ENCODE measurements at places on chromosomes 3 and 15.

DNA sequence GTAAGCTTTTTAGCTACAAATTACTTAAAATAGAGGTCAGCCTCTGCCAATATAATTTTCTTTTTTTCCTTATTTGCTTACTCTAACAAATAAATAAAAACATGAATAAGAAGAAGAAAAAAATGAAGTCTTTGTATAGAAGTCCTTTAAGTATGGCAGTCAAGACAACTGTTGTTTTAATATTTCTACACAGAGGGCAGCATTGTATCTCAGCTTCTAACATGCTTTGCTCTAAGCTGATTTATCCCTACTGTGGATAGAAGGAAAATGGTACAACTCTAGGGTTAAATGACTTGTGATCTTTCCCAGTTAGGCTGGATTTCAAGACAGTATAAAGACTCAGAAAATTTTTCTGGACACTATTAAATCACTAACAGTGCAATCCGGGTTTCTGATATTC is 104.3 kb upstream of the MEIS2 start:
- no peak for DNase-seq

- DNase-seq = no peak
These were observed 60.1 kb downstream of the FNDC3B start for GRCh38 chr3:172099495-172099808.

GRCh38 chr3:102195198-102195948 is 239.4 kb upstream of the ZPLD1 start:
- no peak for DNase-seq

GRCh38 chr3:113086560-113087461 is 96.0 kb downstream of the GTPBP8 start:
- DNase-seq = peak; percentile 46

DNA sequence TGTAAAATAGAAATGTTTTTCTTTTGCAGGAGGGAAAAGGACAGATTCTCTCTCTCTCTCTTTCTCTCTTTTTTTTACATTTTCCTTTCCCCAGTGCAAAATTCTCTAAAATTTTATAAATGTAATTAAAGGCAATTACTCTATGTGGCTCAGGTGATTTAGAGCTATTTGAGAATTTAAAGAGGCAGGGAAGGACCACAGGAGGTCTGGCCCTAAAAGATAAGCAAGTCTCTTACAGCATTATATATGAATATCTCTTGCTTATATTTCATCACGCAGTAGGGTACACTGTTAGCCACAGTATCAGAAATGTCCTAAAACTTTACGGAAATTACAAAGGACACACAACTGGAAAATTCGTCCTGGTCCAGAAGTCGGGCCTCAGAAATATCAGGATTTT is 70.5 kb upstream of the PPIB start:
- DNase-seq = no peak

GRCh38 chr3:175702956-175703355 is 843.8 kb downstream of the NAALADL2 start:
- no peak for DNase-seq

DNA sequence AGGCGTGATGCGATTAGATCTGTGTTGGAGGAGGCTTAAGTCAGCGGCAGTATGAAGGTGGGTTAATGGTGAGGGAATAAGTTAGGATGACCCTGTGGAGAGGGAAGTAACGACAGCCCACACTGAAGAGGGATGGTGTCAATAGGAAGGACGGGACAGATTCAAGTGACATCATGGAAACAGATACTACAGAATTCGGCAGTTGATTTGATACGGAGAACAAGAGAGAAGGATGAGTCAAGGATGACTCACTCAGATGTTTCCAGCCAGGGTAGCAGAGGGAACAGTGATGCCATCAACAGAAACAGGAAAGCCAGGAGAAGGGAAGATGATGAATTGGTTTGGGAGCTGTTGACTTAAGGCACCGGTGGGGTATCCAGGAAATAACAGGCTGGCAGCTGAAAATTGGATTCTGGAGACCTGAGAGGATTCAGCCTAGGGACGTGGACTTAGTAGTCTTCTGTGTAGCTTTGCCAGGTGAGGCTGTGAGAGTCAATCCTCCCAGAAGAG is 38.0 kb downstream of the SHC4 start:
- no peak for DNase-seq

DNA sequence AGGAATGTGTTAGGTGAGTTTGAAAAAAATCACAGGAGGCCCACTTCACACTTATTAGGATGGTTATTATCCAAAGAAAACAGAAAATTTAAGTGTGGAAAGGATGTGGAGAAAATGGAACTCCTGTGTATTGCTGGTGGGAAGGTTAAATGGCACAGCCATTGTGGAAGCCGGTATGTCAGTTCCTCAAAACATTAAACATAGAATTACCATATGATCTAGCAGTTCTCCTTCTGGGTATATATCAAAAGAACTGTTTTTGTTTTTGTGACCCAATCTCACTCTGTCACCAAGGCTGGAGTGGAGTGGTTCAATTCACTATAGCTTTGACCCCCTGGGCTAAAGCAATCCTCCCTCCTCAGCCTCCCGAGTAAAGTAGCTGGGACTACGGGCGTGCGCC is 10.4 kb upstream of the ZFYVE19 start:
- no peak for DNase-seq

GRCh38 chr3:5022966-5023776 is 43.9 kb downstream of the BHLHE40 start:
- DNase-seq = no peak

GRCh38 chr3:94066506-94067500 is 3.9 kb downstream of the NSUN3 start:
- DNase-seq = no peak

DNA sequence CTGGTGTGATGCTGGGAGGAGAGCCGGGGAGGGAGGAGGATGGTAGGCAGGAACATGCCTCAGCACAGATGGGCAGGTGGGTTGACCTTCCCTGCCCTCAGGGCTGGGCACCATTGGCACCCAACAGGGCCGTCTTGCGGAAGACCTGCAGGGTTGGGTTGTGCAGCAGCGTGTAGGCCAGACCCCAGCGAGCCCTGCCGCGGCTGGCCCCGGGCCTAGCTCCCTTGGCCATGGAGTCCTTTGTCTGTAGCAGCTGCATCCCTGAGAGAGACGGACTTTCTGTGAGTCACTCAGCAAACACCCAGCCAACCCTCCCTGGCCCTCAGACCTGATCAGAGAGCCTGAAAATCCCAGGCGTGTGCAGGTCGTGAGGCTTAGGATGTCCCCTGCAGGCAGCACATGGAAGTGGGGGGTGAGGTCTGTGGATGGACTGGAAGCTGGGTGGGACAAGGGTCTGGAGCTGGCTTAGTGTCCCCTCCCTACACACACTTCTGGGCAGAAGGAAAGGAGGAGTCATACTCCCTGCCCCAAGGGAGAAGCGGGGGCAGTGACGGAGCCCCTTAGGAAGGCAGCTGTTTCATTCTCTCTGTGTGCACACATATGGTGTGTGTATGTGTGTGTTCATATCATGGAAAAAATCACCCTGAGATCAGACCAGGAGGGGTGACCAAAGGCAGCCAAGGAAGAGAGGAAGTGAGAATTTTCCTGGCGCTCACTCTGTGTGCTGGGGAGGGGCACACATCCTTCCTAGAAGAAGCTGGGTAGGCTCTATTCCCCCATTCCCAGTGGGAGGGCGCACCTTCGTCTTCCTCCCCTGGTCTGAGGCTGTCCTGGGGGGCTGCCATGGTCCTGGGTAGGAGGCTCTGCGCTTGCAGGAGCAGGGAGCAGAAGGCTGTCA is 6.7 kb downstream of the ISLR start:
- no peak for DNase-seq

DNA sequence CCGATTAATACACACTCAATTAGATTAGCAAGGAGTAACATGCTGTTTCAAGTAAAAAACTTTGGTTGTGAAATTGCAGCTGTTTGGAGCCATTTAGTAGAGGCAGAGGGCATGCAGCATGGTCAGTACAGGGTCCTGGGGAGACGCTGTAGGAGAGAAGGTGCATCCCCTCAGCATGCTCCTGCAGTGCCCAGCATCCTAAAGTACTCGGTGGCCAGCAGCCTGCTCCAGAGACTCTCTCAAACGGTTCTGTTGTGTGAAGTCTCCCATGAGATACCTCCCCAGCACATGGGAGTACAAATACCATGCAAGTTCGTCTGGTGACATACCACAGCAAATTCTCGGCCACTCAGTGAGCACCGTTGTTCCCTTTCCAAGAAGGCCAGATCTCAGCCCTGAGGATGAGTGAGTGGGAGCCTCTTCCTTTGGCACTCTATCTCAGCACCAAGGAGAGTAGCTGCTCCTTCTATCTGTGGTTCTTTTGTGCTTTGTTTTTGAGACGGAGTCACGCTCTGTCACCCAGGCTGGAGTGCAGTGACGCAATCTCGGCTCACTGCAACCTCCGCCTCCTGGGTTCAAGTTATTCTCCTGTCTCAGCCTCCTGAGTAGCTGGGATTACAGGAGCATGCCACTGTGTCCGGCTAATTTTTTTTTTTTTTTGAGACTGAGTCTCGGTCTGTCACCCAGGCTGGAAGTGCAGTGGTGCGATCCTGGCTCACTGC is 72.7 kb downstream of the TJP1 start:
- no peak for DNase-seq

GRCh38 chr3:27324686-27325085 is 44.5 kb downstream of the NEK10 start:
- no peak for DNase-seq

DNA sequence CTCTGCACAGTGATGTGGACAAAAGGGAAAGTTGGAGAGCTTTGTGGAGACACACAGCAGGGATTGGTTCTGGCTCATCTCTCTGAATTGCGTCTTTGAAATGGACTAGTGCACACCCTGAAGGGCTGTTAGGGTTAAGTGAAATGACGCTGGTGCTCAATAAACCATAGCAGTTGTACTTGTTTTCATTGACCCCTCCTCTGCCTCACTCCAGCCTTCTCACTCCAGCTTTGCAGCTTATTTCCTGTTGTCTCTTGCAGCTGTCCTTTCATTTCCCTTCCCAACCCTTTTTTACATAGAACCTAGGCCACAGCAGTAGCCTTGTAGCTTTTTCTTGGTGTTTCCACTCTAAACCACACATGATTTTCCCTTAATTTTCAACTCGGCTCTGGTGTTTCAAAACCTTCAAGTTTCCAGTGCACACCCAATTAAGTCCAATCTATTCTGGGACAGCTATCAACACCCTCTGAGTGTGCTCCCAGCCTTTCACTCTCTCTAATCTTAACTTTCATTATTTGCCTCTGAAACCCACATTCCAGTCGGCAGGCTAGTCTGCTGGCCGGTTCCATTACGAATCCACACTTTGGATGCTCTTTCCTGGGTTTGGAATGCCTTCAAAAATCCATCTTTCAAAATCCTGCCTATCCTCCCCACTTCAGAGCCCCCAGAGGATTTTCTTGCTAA is 6.4 kb downstream of the C3orf52 start:
- no peak for DNase-seq

DNA sequence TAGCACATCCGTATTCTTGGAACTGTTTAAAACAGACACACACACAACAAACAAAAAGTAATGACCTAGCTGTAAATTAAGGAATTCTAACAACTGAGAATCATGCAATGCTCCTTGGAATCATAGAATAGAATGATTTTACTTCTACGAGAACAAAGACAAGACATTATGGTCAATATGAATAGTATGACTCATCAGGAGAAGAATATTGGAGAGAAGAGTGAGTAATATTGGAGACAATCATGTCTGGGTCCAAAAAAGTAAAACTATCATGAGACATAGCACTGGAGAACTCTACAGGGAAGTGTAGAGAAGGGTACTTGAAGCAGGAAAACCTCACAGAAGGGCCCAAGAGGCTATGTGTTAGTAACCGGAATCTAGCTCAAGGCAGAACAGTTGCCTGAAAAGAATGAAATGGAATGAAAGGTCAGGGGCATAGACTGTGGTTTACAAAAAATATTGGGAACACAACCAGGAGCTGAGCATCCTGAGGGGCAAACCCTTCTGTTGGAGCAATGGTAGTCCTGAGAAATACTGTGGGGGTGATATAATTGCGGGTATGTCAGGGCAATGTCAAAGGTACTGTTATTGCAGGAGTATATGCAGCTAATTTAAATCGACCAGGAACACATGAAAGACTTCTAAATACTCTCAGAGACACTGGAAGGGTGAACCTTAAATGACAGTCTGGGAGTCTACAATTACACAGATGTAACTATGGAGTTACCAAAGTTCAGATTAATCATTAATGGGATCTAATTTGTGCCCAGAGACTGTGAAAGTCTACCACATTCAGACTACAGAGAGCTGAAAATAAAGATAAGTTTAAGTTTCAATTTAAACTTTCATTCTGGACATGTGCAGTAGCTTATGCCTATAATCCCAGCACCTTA is 201.2 kb downstream of the BCHE start:
- no peak for DNase-seq

GRCh38 chr3:170753421-170754310 is 116.3 kb downstream of the RPL22L1 start:
- DNase-seq = no peak

GRCh38 chr3:158701420-158702065 is 29.1 kb upstream of the LXN start:
- DNase-seq = no peak

DNA sequence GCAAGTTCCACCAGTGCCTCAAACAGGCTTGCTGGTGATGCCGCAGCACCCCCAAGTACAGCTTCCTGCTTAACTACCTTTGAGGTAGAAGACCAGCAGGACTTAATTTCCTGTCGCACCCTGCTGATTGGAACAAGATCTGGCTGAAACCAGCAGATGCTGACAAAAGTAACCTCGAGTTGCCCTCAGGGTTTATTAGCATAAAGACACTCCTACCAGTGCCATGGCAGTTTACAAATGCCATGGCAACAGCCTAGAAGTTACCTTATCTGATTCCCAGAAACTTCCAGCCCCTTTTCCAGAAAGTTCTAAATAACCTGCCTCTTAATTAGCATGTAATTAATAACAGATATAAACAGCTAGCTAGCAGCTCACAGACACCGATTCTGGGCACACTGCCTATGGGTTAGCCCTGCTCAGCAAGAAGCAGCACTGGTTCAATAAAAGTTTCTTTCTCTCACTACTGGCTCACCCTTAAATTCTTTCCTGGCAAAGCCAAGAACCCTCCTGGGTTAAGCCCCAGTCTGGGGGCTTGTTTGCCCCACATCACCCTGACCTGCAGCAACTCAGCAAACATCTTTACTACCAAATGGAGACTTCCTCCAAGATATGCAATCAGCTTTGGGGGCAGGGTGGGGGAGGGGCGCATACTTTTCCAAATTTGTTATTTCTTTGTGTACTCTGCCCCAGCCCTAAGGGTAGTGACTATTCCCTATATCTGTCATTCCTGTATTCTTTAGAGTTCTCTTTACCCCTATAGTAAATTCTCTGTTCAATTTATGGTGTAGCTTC is 54.2 kb downstream of the MAP4 start:
- DNase-seq = no peak

- no peak for DNase-seq
These were observed 484 bp upstream of the C3orf52 start for GRCh38 chr3:112085735-112086075.

GRCh38 chr3:8103954-8104353 is 397.7 kb upstream of the LMCD1 start:
- no peak for DNase-seq
